ENCODE measurements at places on chromosomes 1 and 21.

GRCh38 chr1:197321811-197322210, 53.8 kb downstream of the CRB1 start:
- no peak for DNase-seq

GRCh38 chr1:24329797-24330543, 10.8 kb downstream of the GRHL3 start:
- DNase-seq, result no peak

DNA sequence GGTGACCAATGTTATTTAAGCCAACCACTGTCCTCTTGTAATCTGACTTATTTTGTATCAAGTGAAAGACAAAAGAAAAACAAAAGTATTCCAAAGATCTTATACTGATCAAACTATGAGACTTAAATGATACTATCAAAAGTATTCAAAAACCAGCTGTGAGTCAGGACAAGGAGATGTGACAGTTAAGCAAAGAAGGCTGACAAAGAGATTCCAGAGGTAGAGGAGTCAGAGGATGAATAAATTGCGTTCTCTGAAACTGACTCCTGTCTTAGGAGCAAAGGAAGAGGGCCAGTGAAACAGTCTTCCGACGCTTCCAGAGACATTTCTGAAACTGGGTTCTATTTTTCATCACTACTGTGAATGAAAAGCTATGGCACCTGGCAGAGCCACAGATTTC, 20.9 kb downstream of the TMEM50B start:
- no peak for DNase-seq

- DNase-seq, result no peak
Observed at GRCh38 chr1:1171161-1171545, 2.5 kb upstream of the TTLL10 start.

- DNase-seq, result no peak
Observed at GRCh38 chr1:57632401-57632800, 208.5 kb upstream of the DAB1 start.

- DNase-seq, result no peak
Observed at GRCh38 chr1:199667089-199667488, 360.4 kb upstream of the NR5A2 start.

- no peak for DNase-seq
Observed at GRCh38 chr1:59631561-59632255, 183.0 kb upstream of the HOOK1 start.

DNA sequence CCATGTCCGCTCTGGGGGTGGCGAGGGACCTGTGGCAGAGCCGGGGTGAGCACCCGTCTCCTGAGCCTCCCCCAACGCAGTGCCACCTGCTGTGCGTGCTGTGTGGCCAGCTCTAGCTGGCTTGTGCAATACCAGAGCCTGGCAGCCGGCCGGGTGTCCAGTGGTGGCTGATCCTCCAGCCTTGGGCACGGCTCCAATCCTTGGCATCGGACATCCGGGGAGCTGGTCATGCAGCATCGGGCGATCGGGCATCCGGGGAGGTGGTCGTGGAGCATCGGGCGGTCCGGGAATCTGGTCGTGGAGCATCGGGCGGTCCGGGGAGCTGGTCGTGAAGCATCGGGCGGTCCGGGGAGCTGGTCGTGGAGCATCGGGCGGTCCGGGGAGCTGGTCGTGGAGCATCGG, 8.1 kb downstream of the SLX9 start:
- no peak for DNase-seq

DNA sequence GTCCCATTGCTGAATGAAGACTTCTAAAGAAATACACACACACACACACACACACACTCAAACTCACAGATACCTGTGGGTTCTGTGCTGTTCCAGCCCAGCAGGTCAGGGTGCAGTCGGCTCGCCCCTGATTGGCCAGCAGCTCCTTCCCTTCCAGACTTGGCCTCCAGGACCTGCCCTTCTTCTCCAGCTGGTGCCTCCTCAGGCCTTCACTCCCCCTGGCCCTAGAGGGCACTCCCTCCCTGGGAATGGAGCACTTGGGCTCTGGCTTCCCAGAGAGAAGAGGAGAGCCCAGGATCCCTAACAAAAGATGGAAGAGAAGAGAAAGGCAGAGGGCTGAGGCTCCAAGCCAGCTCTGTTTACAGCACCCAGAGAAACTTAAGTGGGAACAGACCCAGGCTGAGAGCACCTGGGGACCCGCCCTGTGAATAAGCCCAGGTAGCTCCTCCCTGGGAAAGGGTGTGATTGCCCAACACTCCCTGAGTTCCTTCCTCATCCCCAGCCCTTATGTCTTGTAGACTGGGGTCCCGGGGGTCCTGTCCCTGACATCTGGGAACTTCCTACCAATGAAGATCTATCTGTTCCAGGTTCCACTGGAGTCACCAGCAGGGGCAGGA, at the start of gene PGLYRP3:
PGLYRP3 (minus strand) TSS at position 383 of the 617 bp plus-strand sequence. CDS start 2,287 bp downstream, outside the sequence.
- no peak for DNase-seq

DNA sequence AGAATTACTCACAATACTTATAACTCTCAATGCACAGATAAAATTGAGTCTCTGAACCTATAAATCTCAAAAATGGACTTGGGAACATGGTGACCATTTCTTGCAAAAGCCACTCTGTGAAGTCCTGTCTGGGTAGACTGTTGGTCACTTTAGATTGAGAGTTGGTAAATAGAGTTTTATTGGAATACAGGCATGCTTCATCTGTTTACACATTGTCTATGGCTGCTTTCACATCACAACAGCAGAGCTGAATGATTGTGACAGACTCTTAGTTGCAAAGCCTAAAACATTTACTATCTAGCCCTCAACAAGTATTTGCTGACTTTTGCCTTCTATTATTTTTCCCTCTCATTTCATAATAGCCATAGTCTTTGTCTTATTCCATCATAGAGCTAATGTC, 24.1 kb upstream of the ASPM start:
- DNase-seq, result no peak

DNA sequence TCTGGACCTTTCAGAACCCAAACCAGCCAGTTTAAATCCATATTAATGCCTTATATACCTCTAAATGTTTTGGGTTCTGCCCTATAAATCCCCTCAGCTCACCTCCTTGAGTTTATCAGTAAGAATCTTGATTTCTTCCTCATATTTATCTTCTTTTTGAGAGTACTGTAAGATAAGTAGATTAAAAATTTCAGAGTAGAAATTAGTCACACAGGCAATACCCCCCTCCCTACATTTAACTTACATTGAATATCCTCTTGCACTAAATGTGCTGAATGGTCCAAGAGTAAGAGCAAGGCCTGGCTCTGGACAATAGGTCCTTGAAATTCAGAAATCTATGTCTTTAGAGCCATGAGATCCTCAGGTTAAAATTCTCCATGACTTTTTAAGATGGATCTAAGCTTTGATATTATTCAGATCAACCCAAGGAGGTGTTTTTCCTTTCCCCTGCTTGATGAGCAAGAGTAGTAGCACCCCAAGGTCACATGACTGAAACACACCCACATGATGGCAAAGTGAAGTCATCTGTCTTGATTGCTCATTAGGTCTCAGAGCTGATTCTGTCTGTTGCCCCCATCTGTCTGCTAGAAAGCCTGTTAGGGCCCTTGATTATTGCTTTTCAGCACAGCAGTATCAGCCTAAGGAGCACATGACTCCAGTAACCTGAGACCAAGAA, 15.8 kb upstream of the NUP210L start:
- DNase-seq, result no peak

GRCh38 chr1:107953556-107953955, 11.4 kb downstream of the VAV3 start:
- no peak for DNase-seq

GRCh38 chr21:26809745-26810144, 35.5 kb downstream of the ADAMTS1 start:
- no peak for DNase-seq

DNA sequence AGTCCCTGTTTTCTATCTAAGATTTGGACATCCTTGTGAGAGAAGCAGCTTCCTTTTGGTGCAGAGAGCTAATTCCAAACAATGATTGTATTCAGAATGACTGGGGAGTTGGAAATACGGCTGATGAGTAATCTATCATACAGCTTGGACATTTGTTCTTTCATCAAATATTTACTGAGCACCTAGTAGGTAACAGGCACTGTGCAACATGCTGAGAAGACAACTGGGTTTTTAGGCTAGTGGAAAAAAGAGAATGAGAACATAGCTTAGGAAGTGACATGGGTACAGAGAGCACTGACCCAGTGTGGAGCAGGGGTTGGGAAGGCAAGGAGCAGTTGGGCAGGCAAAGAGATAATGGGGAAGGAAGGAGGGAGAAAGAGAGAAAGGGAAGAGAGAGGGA, 87.5 kb downstream of the TBX19 start:
- no peak for DNase-seq

GRCh38 chr1:209390764-209391163, 192.8 kb upstream of the CAMK1G start:
- DNase-seq, result no peak

- no peak for DNase-seq
Observed at GRCh38 chr1:236167154-236167553, 24.8 kb downstream of the GPR137B start.

- DNase-seq, result no peak
Observed at GRCh38 chr21:44283948-44284347, 1.7 kb upstream of the AIRE start.

- no peak for DNase-seq
Observed at GRCh38 chr1:201506092-201506491, 831 bp downstream of the CSRP1 start.

DNA sequence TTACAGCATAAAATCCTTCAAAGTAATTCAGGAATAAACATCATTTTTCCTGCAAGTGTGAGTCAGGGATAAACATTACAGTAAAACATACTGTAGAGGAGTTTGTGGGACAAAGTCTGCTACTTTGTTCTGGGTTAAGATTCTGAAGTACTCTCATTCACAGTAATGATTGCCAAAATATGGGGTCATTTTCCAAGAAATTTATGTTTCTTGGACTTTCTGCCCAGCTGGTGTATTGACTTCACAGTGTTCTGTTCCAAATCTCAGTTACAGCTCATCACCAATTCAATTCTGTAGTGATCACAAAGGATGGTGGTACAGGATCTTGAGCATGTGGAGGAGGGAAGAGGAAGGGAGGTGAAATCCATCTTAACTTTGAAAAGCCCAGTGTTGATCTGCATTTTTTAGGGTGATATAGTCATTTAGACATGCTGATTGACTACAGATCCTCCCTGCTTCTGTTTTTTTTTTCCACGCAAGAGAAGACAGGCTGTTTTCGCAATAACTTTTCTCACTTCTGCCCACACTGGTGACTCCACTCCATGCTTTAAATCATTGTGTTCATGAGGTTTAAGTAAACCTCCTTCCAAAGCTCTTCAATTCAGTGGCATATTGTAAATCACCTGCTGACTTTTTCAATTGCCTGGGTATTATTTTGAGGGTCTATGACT, 60.4 kb upstream of the C1orf53 start:
- no peak for DNase-seq

DNA sequence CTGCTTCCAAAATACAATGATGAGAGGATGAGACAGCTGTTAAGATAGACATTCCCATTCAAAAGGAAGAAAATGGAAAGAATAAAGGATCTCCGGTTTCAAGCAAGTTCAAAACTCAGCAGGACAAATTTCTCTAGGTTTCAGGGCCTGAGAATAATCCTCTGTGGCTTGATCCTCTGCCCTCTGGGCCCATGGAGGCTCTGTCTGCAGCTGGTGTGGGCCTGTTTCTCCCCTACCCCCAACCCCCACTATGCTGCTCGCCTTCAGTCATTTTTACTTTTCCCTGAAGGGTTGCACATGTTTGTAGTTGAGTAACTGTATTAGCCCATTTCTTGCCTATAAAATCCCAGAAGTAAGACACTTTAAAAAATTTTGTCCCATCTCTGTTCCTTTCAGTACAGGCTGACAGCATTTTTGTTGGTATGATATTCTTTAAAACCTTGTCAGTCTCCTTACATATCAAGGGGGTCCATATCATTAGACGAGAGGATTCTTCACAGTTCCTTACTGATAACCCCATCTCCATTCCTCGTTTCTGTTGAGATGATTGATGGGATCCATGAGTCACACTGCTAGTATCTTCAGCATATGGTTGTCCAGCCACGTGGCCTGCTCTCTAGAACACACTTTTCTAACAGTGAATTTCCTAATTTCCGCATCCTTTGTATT, 10.5 kb downstream of the ZMYM4 start:
- no peak for DNase-seq

DNA sequence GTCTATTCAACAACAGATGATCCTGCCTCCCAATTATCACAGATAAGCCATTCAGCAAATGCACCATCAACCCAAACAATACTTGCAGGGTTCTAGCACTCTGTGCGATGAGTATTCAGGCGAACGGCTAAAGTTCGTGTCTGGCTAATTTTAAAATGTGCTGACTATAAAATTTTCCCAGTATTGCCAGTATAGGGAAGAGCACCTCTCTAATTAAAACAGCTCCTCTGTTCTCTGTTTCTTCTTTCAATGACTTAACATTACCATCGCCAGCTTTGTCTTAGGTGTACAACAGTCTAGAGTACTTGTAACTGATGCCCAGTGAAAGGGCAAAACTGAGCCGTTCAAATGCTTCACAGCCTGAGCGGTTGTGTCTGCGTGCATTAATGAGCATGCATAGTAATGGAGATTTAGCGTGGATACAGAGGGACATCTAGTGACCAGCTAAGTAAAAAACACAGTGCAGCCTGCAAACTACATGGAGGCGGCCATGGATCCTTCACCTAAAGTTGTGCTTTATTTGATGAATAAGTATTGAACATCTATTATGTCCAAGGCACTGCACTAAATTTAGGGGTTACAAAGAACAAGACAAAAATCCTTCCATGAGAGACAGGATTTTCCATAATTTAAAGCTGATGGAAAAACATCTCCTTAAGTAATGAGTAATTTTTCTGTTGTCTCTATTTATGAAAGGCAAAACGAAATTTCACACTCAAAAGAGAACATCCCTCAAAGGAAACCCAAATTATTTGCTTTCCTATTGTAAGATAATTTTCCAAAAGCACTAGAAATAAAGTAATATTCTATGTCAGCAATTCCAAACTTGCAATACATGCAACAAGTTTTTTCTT, 120.0 kb downstream of the SETD4 start:
- peak; percentile 75 for DNase-seq

- DNase-seq, result no peak
Observed at GRCh38 chr1:225460737-225461532, 33.1 kb upstream of the LBR start.

GRCh38 chr1:119670898-119671297, 22.8 kb upstream of the ZNF697 start:
- no peak for DNase-seq

DNA sequence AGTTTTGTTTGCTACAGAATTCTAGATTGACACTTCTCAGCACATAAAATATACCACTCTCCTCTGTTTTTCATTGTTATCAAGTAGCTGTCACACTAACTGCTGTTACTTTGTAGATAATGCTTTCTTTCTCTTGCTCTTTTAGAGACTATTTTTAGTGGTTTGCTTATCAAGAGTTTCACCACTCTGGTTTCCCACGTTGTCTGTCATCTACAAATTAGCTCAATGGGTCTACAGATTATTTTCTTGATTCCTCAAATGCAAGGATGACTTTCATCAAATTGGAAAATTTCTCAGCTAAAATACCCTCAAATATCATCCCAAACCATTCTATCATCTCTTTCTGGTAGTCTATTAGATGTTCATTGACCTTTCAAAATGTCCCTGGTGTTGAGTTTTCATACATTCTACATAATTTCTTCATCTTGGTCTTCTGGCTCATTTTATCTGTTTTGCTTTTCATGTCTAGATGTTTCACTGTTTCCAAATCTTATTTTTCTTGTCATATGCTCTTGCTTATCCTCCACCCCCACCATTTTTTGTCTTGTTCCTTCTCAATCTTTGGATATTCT, 122.5 kb downstream of the TRIM33 start:
- no peak for DNase-seq

GRCh38 chr1:219427403-219427802, 185.5 kb downstream of the ZC3H11B start:
- no peak for DNase-seq
